GM04503 (cell line): ENCODE measurements at places on chromosomes 3 and 15.

DNA sequence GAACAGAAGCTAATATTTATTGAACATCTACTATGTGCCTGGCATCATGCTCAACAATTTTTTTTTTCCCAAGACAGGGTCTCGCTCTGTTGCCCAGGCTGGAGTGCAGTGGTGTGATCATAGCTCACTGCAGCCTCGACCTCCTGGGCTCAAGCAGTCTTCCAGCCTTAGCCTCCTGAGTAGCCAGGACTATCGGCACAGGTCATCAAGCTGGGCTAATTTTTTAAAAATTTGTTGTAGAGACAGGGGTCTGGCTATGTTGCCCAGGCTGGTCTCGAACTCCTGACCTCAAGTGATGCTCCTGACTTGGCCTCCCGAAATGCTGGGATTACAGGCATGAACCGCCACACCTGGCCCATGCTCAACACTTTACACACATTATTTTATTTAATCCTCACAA is 35.7 kb upstream of the CILP start:
- DNase-seq = no peak

DNA sequence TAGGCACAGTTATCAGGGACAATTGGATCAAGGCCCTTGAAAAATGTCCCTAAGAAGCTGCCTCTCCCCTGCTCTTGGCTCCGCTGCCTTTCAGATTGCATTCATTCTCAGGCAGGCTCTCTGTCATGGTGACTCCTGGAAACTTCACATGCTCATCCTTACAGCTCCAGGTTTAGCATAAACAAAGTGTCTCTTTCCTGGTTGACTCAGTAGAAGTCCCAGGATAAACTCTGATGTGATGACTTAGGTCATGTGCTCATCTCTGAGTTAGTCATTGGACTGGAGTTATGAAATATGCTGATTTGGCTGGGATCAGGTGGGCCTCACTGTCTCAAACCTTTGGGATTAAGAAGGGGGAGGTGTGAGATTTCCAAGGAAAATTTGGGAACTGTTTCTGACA is 243.8 kb downstream of the ZNF621 start:
- no peak for DNase-seq

DNA sequence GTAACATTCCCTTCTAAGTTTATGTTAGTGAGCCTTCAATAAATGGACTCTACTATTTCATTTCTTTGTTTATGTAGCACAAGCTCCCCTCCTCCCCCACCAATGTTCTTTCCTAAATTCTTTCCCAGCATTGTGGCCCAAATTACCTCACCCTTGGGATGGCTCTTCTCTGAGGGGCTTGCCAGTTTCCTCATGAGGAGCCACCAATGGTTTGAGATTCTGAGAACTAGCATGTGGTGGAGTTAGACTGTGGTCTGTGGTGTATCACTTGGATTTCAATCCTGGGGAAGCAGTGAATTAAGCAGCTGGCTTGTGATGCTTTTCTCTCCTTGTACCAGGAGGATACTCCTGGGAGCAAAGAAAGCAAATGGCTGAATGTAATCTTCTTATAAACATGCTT is 50.0 kb upstream of the NPHP3 start:
- no peak for DNase-seq

GRCh38 chr15:25175033-25175788 is 220.4 kb downstream of the SNRPN start:
- no peak for DNase-seq

DNA sequence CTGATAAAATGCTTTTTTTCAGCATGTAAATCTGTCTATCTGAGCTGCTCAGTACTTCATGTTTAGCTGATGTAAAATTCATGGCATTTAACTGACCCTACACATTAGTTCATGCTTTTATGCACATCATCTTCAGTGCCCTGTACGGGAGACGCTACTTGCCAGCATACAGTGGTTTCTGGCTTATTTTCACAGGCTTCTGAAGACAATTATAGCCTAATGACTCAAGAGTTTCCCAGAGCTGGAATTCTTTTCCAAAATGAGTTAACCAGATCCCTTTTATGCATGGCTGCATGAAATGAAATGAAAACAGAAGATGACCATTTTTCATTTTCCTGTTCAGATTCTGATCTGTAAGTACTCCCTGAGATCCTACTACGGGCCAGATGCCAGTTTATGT is 1061.5 kb downstream of the ROBO2 start:
- peak; percentile 9 for DNase-seq

DNA sequence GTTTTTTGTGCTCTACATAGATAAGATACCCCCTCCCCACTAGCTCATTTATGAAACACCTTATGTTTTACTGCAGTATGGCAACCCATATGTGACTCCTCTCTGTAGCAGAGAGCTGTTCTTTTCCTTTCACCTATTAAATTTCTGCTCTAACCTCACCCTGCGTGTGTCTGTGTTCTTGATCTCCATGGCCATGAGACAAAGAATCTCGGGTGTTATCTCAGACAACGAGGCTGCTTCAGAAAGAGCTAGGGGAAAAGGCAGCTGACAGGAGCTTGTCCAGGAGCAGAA is 18.0 kb downstream of the CCR8 start:
- DNase-seq = no peak

DNA sequence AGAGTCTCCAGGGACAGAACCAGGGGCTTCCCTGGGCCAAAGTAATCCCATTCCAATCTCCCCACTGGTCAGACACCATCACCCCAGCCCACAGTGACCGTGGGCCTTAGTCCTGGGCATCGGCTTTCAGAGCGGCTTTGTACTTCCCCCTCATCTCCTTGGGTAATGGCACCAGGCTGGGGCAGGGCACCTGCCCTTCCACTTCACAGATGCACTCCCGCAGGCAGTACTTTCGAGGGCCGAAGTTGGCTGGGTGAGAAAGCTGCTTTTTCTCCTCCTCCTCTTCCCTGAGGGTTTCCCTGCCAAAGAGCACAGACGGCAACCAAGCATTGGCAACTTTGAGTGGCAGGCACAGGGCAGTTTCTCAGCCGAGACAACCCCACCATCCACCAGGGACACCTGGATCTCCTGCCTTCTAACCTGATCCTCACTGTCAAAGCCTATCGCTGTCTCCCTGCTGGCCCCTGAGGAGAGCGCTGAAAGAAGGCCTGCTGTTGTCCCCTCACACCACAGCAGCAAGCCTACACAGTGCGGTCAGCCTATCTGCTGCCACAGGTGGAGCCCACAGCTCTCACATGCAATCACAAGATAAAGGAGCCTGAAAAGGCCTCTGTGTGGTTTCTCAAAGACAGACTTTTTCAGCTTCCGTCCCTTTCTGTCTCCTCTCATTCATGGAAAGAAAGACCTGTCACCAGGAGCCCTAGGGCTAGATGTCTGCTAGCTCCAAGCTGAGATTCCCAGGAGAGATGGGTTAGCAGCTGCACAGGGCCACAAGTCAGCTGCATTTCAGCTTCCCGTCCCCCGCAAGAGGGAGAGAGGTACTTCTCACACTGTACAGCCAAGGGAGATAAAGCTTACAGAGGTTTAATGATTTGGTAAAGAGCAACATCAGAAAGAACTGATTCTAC is 12.5 kb downstream of the MRPS25 start:
- no peak for DNase-seq

GRCh38 chr3:177589911-177590381 is 392.7 kb upstream of the TBL1XR1 start:
- peak; percentile 87 for DNase-seq

DNA sequence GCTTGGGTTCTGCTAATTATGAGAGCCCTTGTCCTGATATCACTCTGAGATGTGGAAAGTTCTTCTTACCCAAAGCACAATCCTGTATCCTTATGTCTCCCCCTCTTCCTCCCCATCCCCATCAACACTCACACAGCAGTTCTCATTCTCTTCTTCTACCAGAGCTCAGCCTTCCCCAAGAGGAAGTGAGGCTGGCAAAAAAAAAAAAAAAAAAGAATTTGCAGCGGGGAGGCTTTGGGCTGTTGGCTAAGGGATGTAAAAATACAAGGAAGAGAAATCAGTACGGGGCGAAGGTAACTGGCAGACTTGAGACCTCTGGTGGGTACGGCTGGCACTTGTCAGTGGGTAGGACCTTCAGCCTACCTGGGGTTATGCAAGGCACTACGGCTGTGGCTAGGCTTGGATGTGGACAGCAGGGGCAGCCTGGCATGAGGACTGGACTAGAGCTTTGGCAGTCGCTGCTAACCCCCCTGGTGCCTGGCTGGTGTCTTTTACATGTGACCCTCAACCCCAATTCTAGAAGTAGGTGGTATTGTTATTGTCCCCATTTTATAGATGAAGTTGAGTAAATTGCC is 5.4 kb downstream of the VIPR1 start:
- DNase-seq = no peak

- DNase-seq = no peak
Measured at GRCh38 chr3:183255348-183255730, 2.3 kb downstream of the B3GNT5 start.

- DNase-seq = no peak
Measured at GRCh38 chr15:77542491-77543001, 90.2 kb downstream of the LINGO1 start.

- no peak for DNase-seq
Measured at GRCh38 chr3:14118400-14119381, 6.0 kb downstream of the CHCHD4 start.

- DNase-seq = no peak
Measured at GRCh38 chr3:10470120-10471053, 35.0 kb downstream of the ATP2B2 start.

GRCh38 chr3:172697558-172697957 is 13.3 kb downstream of the NCEH1 start:
- no peak for DNase-seq

- no peak for DNase-seq
Measured at GRCh38 chr3:186001842-186002241, 64.0 kb upstream of the TRA2B start.

- DNase-seq = no peak
Measured at GRCh38 chr15:98416222-98416855, 232.0 kb upstream of the IGF1R start.

- no peak for DNase-seq
Measured at GRCh38 chr15:71572452-71573053, 237.8 kb upstream of the NR2E3 start.
